ENCODE measurements at places on chromosomes 12 and 14. TPM values are rescaled to one million over a fixed set of nuclear protein-coding genes. Genes with fewer than 3 reads are reported as not detected.

DNA sequence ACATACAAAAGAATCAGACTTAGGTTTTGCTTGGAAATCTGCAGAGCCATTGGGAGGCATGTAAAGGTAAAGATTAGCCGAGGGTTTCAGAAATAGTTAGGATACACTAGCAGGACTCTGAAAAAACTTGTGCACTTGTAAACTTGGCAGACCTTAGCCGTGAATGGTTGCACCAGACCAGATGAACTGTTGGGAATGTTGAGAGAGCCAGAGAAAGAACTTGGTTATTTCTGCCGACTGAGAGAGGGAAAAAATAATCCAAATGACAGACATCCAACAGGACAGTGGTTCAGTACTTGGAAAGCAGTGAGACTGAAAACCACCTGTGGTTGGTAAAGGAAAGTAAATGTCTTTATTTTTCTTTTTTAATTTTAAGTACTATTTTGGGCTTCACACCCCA, 222.5 kb upstream of the DDHD1 start:
- no peak overlapping the region for H3K27ac ChIP-seq
- H3K4me3 ChIP-seq: no peak overlapping the region
- DNase-seq: no peak
- H3K36me3 ChIP-seq: no peaks in the 10 kb centered on the region
- no peaks in the 10 kb centered on the region for H3K4me1 ChIP-seq

DNA sequence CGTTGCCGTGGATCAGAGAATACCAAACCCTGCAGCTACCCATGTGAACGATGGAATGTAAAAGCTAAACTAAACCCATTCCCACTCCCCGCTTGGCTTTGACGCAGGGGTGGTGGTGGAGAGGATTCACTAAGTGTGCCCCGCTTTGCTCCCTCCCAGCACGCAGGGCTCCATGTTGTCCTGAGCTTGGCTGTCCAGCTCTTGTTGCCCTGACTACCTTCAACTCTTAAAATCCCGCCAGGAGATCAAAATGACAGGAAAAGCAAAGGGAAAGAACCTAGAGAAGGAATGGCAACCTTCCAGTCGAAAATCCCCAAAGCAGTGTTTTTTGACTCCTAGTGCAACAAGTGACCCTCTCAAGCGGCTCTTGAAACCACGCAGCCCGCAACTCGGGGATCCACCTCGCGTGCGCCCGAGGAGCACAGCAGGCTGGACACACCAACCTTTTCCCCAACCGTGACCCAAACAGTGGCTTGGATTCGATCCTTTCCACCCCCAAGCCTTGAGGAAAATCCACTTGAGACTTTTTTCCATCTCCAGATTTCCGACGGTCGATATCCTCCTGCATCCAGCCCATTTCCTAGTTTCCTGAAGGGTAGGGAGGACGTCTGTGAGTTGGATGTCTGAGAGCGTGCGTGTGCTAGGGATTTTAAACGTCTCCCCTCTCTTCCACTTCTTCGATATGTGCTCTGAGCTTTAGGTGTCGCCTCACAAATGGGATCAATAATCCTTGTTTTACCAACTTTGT, 1.4 kb downstream of the SYT10 start:
- peaks cover 24% of the 10 kb centered on the region for H3K27me3 ChIP-seq
- H3K36me3 ChIP-seq: no peaks in the 10 kb centered on the region
- peaks cover 2% of the 10 kb centered on the region for H3K4me1 ChIP-seq
- H3K27ac ChIP-seq: no peak overlapping the region
- no peak overlapping the region for H3K4me3 ChIP-seq

GRCh38 chr14:76191297-76191696, 39.6 kb downstream of the GPATCH2L start:
- H3K27me3 ChIP-seq: no peaks in the 10 kb centered on the region
- peaks cover 51% of the 10 kb centered on the region for H3K36me3 ChIP-seq
- no peak overlapping the region for H3K27ac ChIP-seq
- DNase-seq: no peak
- H3K4me1 ChIP-seq: peaks cover 8% of the 10 kb centered on the region

GRCh38 chr14:39988939-39989338, 556.7 kb upstream of the FBXO33 start:
- H3K27me3 ChIP-seq: no peaks in the 10 kb centered on the region
- no peak overlapping the region for H3K4me3 ChIP-seq
- no peaks in the 10 kb centered on the region for H3K4me1 ChIP-seq
- no peak overlapping the region for H3K27ac ChIP-seq
- DNase-seq: no peak

DNA sequence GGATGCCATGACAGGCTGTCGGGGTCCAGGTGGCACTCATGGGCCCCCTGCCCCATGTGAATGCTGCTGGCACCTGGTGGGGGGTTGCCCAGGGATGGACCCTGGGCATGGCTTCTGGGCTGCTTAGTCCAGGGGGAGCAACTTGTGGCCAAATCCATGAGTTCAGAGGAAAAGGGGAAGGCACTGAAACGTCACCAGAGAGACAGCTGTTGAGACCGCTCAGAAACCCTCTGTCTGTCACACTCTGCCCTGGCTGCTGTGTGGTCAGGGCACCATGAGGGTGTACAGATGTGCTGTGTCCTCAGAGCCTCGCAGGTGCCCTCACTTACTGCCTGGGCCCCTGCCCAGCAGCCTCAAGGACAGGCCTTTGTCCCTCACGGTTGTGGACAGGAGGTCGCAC, 9.4 kb downstream of the CLBA1 start:
- no peak for DNase-seq
- peak overlapping the region; percentile 46 for H3K27ac ChIP-seq
- H3K27me3 ChIP-seq: no peaks in the 10 kb centered on the region
- peaks cover 9% of the 10 kb centered on the region for H3K36me3 ChIP-seq
- no peak overlapping the region for H3K4me3 ChIP-seq
- no peaks in the 10 kb centered on the region for H3K4me1 ChIP-seq

GRCh38 chr12:121466794-121467637, 67.1 kb downstream of the RNF34 start:
- H3K4me1 ChIP-seq: peaks cover 29% of the 10 kb centered on the region
- peak overlapping the region; percentile 52 for H3K27ac ChIP-seq
- H3K4me3 ChIP-seq: peak overlapping the region; percentile 52

Gene RDH5
- 12.0 TPM for total RNA-seq

Gene CELA1
- total RNA-seq: not detected

GRCh38 chr12:124399622-124400021, 104.7 kb downstream of the RFLNA start:
- DNase-seq: peak; percentile 41
- H3K36me3 ChIP-seq: peaks cover 23% of the 10 kb centered on the region
- peaks cover 4% of the 10 kb centered on the region for H3K4me1 ChIP-seq
- H3K4me3 ChIP-seq: no peak overlapping the region
- H3K27ac ChIP-seq: no peak overlapping the region

- H3K4me3 ChIP-seq: no peak overlapping the region
- no peaks in the 10 kb centered on the region for H3K36me3 ChIP-seq
- H3K27me3 ChIP-seq: no peaks in the 10 kb centered on the region
- H3K27ac ChIP-seq: no peak overlapping the region
- DNase-seq: no peak
Observed at GRCh38 chr14:103738701-103739451, 23.3 kb downstream of the ZFYVE21 start.

DNA sequence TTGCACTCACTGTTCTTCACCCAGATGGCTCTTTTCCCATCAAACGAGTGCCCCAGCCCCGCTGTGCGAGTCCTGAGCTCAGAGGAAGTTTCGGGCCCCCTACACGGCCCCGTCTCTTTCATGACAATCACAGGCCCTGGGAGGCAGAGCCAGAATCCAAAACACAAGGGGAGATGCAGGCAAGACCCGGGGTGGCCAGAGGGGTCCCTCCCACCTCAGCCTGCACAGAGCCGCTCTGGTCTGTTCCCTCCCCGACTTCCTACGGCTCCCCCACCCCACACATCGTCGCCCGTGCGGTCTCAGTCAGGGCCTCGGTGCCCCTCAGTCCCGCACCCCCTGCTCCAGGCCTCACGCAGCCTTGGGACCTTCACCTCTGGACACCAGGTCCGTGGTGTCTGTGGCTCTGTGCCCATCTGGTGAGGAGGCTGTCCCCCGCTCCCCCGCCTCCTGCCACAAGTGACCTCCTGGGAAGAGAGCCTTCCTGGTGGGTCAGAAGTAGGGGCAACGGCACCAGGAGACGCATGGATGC, 8.9 kb downstream of the GPR132 start:
- DNase-seq: no peak
- peaks cover 49% of the 10 kb centered on the region for H3K36me3 ChIP-seq
- no peak overlapping the region for H3K27ac ChIP-seq
- no peaks in the 10 kb centered on the region for H3K27me3 ChIP-seq
- H3K4me1 ChIP-seq: peaks cover 31% of the 10 kb centered on the region

Gene B4GALNT3
- 10.9 TPM for total RNA-seq

Gene B4GALNT1
- 0.84 TPM for total RNA-seq

Gene METTL1
- 28.8 TPM for total RNA-seq

GRCh38 chr12:124449623-124450375, 117.6 kb downstream of the NCOR2 start:
- DNase-seq: no peak
- peaks cover 48% of the 10 kb centered on the region for H3K4me1 ChIP-seq
- no peak overlapping the region for H3K4me3 ChIP-seq
- H3K27ac ChIP-seq: no peak overlapping the region
- H3K27me3 ChIP-seq: no peaks in the 10 kb centered on the region

DNA sequence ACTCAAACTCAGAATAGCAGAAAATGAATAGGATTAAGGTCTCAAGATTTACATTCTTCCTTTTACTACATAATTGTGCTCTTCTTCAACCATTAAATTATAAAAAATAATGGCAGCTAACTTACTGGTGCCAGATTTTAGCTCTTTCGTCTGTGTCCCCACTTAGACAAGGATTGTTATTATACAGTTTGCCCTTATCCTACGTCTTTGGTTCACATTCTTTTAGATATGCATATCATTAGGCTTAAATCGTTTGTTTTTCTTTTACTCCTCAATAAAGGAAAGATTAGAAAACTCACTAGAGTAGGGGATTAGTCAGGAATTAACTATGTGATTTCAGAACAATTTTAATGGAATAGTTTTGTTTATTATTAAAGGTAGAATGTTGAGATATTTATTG, 129.6 kb upstream of the GARIN2 start:
- H3K36me3 ChIP-seq: peaks cover 6% of the 10 kb centered on the region
- no peak for DNase-seq
- no peaks in the 10 kb centered on the region for H3K4me1 ChIP-seq
- H3K4me3 ChIP-seq: no peak overlapping the region
- no peak overlapping the region for H3K27ac ChIP-seq

DNA sequence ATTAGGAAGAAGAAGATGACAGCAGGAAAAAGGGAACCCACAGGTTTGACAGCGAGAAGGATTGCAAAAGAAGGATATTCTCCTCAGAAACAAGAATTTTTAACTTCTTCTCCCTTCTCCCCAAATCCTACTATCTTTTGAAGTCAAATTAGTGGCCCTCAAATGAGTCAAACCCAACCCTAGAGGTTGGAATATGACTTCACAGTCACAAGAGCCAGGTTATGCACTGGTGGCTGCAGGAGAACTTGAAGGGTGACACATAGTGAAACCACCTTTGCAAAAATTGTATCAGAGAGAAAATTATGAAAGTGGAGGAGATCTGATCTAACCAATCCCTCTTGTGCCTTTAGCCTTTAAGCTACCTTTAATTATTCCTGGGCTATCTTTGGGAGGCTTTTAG, 386.2 kb upstream of the CCDC196 start:
- H3K27ac ChIP-seq: no peak overlapping the region
- H3K27me3 ChIP-seq: peaks cover 20% of the 10 kb centered on the region
- H3K36me3 ChIP-seq: no peaks in the 10 kb centered on the region
- H3K4me3 ChIP-seq: no peak overlapping the region

DNA sequence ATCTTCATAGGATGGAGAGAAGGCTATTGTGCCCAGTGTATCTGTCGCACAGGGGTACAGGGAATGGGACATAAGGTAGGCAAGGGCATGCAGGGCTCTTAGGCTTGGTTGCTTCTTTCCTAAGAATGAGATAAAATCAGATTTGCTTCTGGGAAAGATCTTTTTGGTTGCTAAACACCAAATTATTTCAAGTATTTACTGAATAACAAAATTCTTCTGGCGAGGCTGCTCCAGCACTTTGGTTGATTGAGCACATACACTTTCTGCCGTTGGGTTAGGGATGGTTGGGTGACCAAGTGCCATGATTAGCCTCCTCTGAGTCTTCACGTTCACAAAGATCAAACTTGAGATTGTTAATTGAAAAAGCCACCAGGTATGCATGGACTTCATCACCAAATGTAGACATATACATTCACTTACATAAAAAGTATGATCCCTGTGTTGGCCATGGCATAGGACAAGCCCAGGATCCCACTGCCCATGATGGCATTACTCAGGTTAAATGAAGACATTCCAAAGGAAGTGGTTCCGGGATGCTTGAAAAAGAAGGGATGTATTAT, 38.2 kb downstream of the SLC38A4 start:
- H3K27ac ChIP-seq: no peak overlapping the region
- H3K4me3 ChIP-seq: no peak overlapping the region
- no peaks in the 10 kb centered on the region for H3K36me3 ChIP-seq
- H3K4me1 ChIP-seq: no peaks in the 10 kb centered on the region

GRCh38 chr14:79281244-79282152, 929.8 kb downstream of the DIO2 start:
- no peaks in the 10 kb centered on the region for H3K36me3 ChIP-seq
- no peak overlapping the region for H3K4me3 ChIP-seq
- H3K27ac ChIP-seq: no peak overlapping the region
- no peak for DNase-seq
- peaks cover 40% of the 10 kb centered on the region for H3K27me3 ChIP-seq

Gene SLC38A4
- total RNA-seq: not detected

DNA sequence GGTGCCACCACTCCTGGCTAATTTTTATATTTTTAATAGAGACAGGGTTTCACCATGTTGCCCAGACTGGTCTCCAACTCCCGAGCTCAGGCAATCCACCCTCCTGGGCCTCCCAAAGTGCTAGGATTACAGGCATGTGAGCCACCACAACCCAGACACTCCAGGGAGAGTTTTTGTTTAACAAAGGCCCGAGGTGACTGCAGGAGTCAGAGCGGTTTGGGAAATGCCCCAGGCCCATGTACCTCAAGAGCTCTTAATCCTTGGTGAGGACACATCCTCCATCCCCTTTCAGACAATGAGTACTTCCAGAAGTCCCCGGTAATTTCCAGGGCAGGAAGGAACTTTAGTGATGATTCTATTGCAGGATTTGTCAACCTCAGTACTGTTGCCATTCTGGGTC, 176.0 kb downstream of the ESRRB start:
- H3K4me1 ChIP-seq: no peaks in the 10 kb centered on the region
- no peaks in the 10 kb centered on the region for H3K27me3 ChIP-seq
- H3K36me3 ChIP-seq: no peaks in the 10 kb centered on the region
- DNase-seq: no peak
- no peak overlapping the region for H3K4me3 ChIP-seq
- H3K27ac ChIP-seq: no peak overlapping the region

DNA sequence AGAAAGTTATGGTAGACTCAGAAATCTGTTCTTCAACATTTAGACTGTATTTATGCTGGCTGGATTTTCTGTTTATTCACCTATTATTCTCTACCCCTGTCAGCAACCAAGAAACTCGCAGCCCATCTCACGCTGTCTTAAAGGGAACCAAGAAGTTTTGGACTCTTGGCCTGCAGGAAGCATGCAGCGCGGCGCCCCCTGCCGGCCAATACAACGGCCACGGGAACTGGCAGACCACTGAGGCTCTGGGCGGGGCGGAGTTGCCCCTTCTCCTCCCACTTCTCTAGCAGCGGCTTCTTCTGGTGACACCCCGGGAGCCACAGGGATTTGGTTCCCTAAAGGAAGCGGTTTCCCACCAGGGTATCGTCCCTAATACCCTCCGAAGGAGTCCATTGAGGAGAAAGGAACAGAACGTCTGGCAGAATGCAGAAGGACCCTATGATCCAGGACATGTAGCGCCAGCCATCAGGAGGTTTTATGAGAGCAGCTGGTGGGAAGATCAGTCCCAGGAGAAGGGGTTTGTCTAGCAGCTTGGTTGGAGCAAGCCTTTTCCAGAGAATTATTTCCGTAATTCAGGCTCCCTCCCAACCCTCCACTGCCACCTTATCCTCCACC, 21.0 kb upstream of the RNASE2 start:
- H3K27ac ChIP-seq: no peak overlapping the region
- DNase-seq: peak; percentile 49
- H3K27me3 ChIP-seq: no peaks in the 10 kb centered on the region
- H3K4me1 ChIP-seq: no peaks in the 10 kb centered on the region
- no peaks in the 10 kb centered on the region for H3K36me3 ChIP-seq
- no peak overlapping the region for H3K4me3 ChIP-seq
